ELF-1 (cell line): ENCODE measurements at places on chromosomes 1 and 21.

GRCh38 chr1:172843444-172843843 lies 184.5 kb downstream of the FASLG start:
- no peak for DNase-seq

DNA sequence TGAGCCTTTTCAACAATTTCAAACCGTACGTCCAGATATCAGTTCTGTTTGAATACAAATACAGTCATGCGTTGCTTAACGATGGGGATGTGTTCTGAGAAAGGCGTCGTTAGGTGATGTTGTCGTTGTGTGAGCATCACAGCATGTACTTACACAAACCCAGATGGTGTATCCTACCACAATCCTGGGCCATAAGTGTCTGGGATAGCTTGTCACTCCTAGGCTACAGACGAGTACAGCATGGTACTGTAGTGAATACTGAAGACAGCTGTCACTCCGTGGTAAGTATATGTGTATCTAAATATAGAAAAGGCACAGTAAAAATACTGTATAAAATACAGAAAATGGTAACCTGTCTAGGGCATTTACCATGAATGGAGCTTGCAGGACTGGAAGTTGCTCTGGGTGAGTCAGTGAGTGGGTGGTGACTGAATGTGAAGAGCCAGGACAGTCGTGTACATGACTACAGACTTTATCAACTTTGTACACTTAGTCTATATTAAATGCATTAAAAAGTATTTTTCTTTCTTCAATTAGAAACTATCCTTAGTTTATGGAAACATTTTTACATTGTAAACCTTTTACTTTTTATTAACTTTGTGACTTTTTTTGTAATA lies 10.5 kb upstream of the OR2W3 start:
- DNase-seq, result no peak

- peak; percentile 41 for DNase-seq
Observed at GRCh38 chr1:193766329-193766728, 579.9 kb upstream of the B3GALT2 start.

- DNase-seq, result peak; percentile 64
Observed at GRCh38 chr1:162215902-162216301, 146.4 kb downstream of the NOS1AP start.
